Stimulated activated CD4-positive, alpha-beta T cell treated with anti-CD3 and anti-CD28 coated beads, TNF-alpha, amount 100 ng/mL, for 1 hour (primary cell): ENCODE measurements at places on chromosomes 2 and 18.

GRCh38 chr18:32980896-32981295 is 208.1 kb upstream of the KLHL14 start:
- DNase-seq = no peak

DNA sequence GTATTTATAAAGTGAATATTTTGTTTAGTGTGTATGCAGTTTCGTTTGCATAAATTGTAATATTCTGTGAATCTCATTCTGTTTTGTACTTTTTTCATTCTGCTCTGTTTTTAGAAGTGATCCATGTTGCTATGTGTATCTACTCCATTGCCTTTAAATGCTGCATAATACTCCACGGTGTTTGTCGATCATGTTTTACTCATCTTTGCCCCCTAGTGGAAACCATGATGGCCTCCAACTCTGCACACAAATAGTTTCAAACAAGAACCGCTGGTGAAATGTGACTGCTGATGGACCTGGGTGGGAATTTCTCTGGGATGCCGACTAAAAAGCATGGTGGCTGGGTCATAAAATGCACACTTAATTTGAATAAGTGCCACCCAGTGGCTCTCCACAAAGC is 32.0 kb upstream of the SKOR2 start:
- no peak for DNase-seq

- no peak for DNase-seq
These were observed 14.1 kb upstream of the CASP8 start for GRCh38 chr2:201246280-201246679.

DNA sequence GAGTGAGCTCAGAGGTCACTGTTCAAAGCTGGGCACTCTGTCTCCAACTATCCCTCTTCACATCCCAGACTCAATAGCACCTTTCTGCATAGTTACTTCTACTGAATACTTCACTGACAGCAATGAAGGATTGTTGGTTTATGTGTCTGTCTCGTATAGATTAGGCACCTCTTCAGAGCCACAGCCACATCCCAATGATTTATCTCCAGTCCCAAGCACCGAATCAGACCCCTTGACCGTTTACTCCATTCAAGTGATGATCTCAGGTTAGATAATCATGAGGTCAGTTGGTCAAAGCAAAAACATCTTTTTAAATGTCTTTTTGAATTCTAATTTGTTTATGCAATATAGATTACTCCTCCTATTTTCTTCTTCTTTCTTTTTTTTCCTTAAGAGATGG is 14.7 kb downstream of the NEDD4L start:
- no peak for DNase-seq

GRCh38 chr2:218708086-218708485 is 2.5 kb upstream of the TTLL4 start:
- DNase-seq = no peak

DNA sequence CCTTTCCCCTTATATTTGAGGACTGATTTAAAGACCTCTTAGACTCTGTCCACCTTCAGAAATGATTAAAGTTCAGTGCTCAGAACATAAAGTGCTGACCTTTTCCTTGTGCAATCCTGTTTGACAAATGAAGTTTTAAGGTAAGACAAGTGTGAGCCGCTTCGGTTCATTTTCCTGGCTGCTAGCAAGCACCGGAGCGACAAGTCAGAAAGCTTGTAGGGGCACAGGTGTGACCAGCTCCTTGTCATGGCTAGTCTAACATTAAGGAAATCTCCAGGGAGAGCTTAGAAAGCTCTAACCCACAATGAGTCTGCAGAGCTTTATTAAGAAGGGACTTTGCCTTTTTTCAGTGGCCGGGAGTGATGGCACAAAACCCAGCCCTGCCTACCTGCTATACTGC is 2.3 kb upstream of the NCKAP5 start:
- DNase-seq = no peak

- no peak for DNase-seq
These were observed 37.8 kb upstream of the ZNF397 start for GRCh38 chr18:35203067-35203466.

- DNase-seq = no peak
These were observed 157.0 kb downstream of the EML6 start for GRCh38 chr2:54880428-54880827.

DNA sequence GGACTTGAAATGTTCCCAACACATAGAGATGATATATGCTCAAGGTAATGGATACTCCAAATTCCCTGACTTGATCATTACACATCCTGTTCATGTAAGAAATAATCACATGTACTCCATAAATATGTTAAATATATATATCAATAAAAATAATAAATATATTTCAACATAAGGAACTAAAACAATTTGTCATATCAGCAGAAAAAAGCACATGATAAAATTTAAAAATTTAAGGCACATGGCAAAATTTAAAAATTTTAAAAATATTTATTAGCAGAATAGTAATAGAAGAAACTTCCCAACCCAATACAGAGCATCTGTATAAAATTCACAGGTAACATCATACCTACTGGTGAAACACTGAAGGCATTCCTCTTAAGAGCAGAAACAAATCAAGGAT is 109.6 kb upstream of the KYNU start:
- DNase-seq = no peak

GRCh38 chr18:57859314-57859713 is 56.2 kb upstream of the ATP8B1 start:
- DNase-seq = no peak

- no peak for DNase-seq
These were observed 26.8 kb upstream of the CABLES1 start for GRCh38 chr18:23108496-23108895.

GRCh38 chr18:74288041-74288440 is 3.7 kb downstream of the CYB5A start:
- no peak for DNase-seq

DNA sequence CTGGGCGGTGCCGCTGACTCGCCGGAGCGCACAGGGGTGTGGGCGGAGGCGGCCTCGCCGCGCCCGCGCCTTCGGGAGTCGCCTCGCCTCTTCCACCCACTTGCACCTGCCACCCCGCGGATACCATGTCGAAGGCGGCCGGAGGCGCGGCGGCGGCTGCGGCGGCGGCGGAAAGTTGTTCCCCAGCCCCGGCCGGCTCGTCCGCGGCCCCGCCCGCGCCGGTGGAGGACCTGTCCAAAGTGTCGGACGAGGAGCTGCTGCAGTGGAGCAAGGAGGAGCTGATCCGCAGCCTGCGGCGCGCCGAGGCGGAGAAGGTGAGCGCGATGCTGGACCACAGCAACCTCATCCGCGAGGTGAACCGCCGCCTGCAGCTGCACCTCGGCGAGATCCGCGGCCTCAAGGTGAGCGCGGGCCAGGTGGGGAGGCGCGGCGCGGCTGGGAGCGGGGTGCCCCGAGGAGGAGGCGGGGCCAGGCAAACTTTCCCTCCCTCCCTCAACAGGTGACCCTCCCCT is 766 bp downstream of the CCDC85A start:
- no peak for DNase-seq

- DNase-seq = no peak
These were observed 332.1 kb downstream of the AGPS start for GRCh38 chr2:177724398-177725287.

DNA sequence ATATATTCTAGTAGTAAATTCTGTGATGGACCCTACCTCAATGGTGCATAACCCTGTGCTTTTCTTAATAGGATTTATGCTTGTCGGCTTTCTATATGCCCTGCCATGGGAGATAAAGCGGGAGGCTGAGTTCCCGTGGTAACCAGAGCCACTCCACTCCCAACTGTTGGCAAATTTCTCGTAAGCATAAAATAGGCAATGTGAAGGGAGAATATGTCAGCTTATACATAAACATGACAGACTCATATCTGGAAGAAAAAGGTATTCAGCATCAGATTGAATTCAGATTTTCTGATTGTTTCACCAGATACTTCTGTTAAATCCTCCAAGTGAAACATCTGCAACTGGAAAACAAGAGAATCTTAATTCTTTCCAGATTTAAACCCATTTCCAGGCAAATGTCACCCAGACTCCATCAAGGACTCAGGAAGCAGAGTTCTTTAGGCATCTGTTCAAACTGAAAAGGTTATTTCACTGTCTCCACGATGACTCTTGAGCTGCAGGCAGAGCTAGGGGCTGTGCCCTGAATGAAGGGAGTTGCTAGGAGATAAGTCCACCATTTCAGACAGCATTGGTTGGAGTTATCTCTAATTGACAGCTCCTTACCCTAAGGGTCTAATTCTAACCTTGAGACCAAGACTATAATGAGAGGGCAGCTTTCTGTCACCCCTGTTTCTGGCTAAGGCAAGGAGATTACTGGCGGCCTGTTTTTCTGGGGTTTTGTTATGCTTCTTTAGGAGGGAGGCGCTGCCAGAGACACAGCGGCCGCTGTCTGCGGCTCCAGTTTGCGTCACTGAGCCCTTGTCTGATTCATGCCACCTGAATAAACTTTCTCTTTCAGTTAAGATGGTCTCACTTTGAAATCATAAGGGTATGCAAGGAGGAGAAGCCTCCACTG is 381.3 kb downstream of the SOX11 start:
- DNase-seq = no peak

- no peak for DNase-seq
These were observed 157.4 kb downstream of the TAF4B start for GRCh38 chr18:26383454-26384270.
